ENCODE measurements at places on chromosomes 3 and 15.

GRCh38 chr15:68593828-68594532, 15.2 kb downstream of the CORO2B start:
- no peak for DNase-seq

- DNase-seq, result no peak
Observed at GRCh38 chr3:59644479-59645402, 594.9 kb upstream of the CFAP20DC start.

DNA sequence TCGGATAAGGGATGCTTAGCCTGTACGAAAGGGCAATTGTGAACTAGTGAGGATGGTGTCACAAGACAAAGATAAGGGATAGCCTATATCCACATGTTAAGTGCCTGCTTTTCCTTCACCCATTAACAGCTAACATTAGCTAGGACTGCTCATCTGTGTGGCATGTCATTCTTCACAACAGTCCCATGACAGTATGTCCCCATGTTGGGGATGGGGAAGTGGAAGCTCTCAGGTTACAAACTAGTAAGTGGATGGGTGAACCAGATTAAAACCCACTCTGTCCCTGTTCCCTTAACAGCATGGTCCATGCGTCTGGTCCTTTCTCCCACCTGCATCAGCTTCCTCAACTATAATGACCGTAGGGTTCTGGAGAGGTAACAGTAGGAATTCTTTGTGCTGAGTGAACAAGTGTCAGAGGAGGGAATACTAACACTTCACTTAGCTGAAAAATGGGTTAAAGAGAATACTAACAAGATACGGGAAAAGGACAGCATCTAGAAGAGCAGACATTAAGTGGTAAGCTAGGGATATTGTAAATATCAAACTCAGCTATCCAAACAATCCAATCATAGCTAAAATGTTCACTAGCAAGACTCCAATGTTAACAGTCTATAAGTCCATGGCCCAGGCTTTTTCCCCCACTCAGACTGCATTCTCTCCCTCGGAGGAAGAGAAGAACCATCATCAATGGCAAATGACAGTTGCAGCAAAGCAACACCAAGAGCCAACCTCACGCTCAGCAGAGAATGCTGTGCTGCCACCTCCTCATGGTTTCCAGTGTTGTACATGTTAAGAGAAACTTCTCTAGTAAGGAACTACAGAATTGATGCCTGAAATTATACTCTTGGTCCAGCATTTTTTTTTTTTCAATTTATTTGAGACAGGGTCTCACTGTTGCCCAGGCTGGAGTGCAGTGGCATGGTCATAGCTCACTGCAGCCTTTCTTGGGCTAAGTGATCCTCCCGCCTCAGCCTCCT, 5.0 kb downstream of the RPLP1 start:
- DNase-seq, result no peak

- no peak for DNase-seq
Observed at GRCh38 chr15:69854521-69855181, 243.1 kb downstream of the TLE3 start.

DNA sequence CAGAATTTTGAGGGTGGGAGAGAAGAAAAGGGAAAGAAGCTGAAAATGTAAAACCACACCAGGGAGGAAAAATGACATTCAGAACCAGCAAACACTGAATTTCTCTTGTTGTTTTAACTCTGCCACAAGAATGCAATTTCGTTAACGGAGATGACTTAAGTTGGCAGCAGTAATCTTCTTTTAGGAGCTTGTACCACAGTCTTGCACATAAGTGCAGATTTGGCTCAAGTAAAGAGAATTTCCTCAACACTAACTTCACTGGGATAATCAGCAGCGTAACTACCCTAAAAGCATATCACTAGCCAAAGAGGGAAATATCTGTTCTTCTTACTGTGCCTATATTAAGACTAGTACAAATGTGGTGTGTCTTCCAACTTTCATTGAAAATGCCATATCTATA, 15.5 kb downstream of the GREM1 start:
- peak; percentile 55 for DNase-seq

DNA sequence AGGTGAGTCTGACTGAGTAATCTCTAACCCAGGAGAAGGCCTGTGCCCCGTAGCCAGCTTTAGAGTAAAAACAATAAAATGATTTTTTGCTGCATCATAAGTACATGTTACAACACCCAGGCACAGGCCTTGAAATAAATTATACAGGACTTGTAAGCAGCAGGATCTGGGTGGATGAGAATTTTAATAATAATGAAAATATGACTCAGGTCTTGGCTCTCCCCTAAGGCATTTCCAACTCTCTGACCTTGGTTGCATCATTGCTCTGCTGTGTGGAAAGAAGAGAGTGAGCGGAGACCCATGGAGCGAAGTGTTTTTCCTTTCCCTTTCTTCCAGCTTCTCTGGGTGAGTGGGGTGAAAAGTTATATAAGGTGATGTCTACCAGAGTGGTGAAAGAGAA, 44.6 kb downstream of the EOMES start:
- no peak for DNase-seq

DNA sequence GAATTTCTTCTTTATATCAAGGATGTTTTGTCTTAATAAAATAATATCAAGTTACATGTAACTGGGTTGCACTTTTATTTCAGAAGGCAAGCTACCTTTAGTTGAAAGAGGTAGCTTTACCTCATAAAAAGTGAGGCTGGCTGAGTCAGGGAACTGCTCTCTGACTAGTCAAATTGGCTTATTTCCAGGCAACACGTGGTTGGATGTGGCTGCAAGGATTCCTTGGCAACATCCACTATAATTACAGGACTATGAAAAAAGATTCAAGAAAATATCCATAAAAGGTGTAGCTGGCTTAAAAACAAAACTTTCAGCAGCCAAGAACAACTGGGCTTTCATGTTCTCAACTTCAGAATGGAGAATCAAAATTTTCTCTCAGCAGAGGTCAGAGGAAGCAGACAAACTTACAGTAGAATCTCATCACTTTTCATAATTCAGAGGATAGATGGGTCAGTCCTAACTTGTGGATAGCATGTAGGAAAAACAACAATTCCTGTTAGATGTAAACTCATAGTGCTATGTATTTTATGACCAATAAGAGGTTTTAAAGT, 779.1 kb downstream of the MECOM start:
- DNase-seq, result peak; percentile 15

GRCh38 chr15:87986776-87987175, 269.8 kb downstream of the NTRK3 start:
- no peak for DNase-seq

All from DMS79 (cell line).